Gastroesophageal sphincter (tissue), 4 donors: ENCODE measurements at places on chromosomes 3 and 15. TPM values are rescaled to one million over a fixed set of nuclear protein-coding genes. Genes with fewer than 3 reads are reported as not detected.

DNA sequence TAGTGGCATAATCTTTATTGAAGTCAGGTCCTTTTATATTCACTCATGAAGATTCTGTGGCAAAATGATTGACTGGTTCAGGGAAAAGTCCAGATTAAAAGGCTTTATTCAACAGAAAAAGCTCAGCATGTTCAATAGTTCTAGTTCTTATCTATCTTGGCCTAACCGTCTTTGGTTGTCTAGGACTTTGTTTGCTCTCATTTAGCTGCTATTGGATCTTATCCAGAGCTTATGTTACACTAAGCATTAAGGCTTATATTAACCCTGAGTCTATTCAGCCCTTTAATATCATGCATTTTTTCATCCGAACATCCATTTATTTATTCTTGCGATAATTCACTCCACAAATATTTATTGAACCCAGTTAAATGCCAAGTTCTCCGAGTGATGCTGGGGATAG is 601.0 kb upstream of the SGO1 start:
- no peak for ATAC-seq

- ATAC-seq = no peak
Measured at GRCh38 chr3:132283916-132284405, 33.2 kb upstream of the ACP3 start.

ALS2CL gene
- 9.7 TPM for total RNA-seq

DNA sequence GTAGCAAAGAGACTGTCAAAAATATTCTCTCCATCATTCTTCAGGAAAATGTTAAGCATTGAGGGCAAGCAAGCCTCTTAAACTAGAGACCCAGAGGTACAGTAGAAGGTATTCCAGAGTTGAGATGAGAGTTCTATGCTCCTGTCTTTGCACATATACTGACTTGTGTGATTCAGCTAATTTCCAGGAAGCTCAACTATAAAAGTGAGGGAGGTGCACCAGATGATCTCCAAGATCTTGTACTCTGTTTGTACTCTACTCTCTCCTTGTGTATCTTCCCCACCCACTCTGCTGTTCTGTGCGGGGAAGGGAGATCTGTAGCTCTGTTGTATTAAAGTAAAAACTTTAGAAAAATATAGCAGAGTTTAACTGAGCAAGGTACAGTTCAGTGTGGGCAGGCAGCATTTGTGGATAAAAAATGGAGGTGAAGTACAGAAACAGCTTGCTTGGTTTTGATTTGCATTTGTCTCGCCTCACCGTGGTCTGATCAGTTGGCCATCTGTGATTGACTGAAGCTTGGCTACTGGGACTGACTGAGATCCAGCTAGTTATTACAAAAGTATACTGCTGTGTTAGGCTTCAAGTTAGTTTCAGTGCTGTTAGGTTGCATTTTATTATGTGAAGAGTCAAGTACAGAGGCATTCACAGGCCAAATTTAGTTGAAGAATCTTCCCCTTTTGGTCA is 463.1 kb upstream of the GOLIM4 start:
- ATAC-seq = no peak

DNA sequence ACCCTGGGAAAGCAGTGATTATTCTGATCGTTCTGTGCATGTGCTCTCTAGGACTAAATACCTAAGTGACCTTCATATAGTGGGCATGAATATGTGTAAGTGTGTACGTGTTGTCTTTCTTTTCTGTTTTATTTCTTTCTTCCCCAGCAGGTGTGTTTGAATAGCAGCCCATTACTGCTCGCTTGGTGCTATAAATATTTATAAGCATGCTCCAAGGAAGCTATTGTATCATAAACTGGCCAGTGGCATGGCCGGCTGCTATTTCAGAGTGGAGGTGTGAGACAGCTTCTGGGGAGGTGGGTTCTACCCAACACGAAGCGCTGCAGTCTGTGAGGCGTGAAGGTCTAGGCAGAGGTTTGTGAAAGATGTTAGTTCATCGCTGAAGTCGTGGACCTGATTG is 641.8 kb downstream of the NTRK3 start:
- ATAC-seq = no peak

GRCh38 chr15:99275525-99276128 is 24.3 kb downstream of the LRRC28 start:
- ATAC-seq = no peak

- ATAC-seq = no peak
Measured at GRCh38 chr15:80966431-80967197, 23.0 kb downstream of the MESD start.

- ATAC-seq = no peak
Measured at GRCh38 chr3:160140756-160141155, 84.5 kb upstream of the C3orf80 start.

FBXO40 gene
- total RNA-seq = not detected

- ATAC-seq = no peak
Measured at GRCh38 chr3:112046599-112046998, 12.1 kb downstream of the TMPRSS7 start.

TGM5 gene
- not detected for total RNA-seq

CDHR4 gene
- not detected for total RNA-seq

GRCh38 chr3:191387441-191388077 is 57.2 kb upstream of the UTS2B start:
- no peak for ATAC-seq

- ATAC-seq = no peak
Measured at GRCh38 chr3:53899750-53900149, 8.1 kb upstream of the SELENOK start.

DNA sequence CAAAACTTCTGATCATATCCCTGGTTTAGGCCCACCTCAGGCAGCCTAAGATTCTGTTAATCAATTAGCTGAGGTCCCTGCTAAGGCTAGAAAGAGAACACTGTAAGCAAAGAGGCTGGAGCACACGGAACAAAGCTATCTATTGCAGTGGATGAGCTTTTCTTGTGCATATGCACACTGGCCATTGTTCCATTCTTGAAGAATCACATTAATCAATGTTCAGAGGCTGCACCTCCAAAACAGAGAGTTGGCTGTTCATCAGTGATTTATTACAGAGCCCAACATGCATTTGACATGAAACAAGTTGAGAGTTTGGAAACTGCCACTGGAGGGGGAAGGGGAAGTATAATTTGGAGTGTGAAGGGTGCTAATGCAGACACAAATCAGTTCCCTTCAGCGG is 873.0 kb downstream of the ROBO1 start:
- ATAC-seq = no peak

GRCh38 chr15:72271895-72272212 is 500 bp downstream of the PARP6 start:
- ATAC-seq = no peak

UROC1 gene
- not detected for total RNA-seq

FAM107A gene
- total RNA-seq = 27.9 TPM

DNA sequence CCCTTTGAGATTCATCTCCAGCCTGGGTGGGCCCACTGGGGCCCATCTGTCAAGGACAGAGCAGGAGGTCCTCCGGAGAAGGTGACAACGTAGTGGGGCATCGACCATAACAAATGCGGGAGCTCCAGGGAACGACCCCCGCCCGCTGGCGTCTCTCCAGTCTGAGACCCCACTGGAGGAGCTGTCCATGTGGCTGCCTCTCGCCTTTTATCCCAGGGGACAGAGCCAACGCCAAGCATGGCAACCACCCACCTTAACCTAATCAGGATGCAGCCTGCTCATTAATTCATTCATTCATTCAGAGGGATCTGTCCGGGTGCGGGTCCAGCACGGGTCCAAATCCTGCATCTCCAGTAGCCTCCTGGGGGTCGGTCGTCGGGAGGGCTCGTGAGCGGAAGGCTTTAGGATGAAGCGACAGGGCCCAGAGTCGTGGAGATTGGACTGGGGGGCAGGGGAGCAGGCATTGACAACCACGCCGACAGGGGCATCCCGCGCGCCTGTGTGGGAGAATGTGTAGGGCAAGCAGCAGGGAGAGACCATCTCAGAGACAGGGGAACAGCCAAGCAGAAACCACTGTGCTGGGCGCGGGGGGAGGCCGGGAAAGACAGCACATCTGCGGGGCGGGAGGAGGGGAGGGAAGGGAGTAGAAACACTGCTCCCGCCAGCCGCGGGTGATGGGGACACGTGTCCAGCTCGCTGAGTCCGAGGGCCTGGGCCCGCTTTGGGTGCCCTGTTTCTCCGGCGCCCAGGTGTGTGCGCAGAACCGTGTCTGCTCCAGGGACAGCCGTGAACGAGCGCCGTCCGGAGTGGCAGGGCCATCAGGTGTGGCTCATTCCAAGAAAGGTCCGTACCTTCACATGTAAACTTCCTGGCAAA is 1.9 kb downstream of the PIGZ start:
- no peak for ATAC-seq

ALG1L2 gene
- total RNA-seq = not detected

GRCh38 chr3:182936918-182937285 is 43.4 kb downstream of the DCUN1D1 start:
- no peak for ATAC-seq

DNA sequence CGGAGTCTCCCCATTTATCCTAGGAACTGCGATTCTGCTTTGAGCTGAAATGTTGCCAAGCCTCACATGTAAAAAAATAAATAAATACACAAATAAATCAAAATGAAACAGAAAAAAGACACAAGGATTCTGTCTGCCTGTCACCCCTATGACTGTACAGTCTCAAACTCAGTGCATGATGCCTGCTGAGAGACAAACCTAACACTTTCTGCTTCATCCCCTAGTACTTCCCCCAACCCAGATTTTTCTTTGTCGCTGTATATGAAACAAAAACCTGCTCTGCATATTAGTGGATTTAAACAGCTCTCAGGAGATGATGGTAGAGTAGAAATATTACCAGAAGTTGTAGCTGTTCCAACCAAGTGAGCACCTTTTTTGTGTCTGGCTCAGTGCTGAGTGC is 530.7 kb upstream of the CFAP20DC start:
- ATAC-seq = no peak

DNA sequence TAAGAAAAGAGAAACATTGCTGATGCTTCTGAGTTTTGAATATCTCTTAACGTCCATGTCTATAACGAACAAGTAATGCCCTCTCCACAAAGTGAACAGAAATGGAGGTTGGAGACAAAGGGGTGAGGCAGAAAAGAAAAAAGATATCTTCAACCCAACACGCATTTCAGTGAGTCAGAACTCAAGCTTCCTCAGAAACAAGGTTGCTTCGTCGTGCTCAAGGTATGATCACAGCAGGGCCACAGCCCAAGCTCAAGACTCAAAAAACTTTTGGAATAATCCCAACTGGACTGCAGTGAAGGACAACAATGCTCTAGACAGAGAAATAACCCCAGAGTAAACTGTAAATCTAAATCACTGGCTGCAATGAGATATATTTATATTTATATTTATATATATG is 18.9 kb downstream of the WNT5A start:
- ATAC-seq = no peak

DNA sequence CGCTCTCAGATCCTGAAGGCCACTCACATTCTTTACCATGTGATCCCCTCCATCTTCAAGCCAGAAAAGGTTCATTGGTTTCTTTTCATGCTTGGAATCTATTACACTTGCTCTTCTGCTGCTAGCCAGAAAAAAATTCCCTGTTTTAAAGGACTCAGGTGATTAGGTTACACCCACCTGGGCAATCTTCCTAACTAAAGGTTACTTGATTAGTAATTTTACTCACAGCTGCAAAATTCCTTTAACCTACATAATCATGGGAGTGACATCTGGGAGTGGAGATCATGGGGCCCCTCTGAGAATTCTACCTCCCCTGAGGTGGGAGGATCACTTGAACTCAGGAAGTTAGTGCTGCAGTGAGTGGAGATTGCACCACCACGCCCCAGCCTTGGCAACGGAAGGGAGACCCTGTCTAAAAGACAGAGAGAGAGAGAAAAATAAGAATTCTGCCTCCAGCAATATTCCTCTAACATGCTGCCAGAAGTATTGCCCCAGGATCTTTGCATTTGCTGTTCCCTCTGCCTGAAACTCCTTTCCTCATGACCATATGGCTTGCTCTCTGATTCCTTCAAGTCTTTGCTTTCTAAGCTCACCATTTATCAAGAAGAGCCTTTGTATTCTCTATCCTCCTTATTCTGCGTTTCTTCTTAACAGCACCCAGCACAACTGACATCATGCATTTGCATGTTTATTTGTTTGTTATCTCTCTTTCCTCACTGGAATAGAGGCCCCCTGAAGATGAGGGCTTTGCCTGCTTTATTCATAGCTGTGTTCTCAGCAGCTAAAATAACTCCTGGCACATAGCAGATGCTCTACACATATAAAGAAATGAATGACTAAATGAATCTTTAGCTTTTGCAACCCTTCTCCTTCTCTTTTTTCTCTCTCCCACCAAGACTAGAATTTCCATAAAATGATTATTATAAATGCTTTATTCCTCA is 68.2 kb downstream of the EDEM1 start:
- no peak for ATAC-seq

DNA sequence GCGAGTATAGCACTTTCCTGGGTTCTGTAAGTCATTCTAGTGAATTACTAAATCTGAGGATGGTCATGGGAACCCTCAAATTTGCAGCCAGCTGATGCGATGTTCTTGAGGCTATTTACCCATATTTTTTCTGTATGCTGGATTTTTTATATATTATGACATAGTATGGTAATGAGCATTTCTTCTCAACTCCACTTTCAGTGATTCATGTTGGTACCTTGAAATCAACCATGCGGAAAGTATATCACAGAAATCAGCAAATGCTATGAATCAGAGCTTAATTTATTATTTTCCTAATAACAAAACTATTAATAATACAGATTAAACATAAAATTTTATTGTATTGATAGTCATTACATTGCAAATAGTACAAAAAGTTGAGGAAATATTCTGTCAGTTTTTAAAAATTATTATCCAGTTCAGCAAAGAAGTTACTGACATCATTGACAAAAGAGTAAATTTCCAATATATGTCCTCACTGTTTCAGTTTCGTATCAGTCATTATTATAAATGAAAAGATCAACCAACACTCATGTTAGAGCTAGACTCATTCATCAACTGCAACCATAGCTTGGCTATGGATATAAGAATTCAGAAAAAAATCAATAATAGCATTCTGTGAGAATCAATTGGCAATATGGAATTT is 164.3 kb upstream of the SETMAR start:
- ATAC-seq = no peak

GRCh38 chr3:124823206-124823605 is 64.0 kb downstream of the ITGB5 start:
- ATAC-seq = no peak

GRCh38 chr15:44033894-44034293 is 161.2 kb downstream of the FRMD5 start:
- ATAC-seq = no peak

CACNA2D3 gene
- 4.7 TPM for total RNA-seq

GRCh38 chr3:134810850-134811249 is 15.8 kb downstream of the EPHB1 start:
- no peak for ATAC-seq

DNA sequence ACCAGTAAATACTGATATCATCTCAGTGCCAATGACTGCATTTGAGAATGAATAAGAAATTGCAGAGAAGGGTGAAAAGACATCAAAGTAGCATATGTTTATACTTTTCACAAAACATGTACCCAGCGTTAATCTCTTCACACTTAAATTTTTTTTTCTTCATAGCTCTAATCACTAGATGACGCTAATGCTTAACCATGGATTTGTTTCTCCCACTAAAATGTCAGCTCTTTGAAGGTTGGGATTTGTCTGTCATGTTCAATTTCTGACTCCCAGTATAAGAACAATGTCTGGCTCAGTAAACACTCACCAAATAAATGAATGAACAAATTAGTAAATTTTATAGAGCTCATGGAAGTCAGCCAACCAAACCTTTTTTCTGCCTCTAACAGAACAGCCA is 78.3 kb upstream of the LMCD1 start:
- no peak for ATAC-seq

GRCh38 chr3:127888156-127888555 is 26.9 kb upstream of the KBTBD12 start:
- no peak for ATAC-seq

CCDC32 gene
- total RNA-seq = 38.9 TPM

GRCh38 chr3:97705764-97706163 is 58.8 kb upstream of the ARL6 start:
- ATAC-seq = no peak
